ENCODE measurements at places on chromosomes 5 and 9.

DNA sequence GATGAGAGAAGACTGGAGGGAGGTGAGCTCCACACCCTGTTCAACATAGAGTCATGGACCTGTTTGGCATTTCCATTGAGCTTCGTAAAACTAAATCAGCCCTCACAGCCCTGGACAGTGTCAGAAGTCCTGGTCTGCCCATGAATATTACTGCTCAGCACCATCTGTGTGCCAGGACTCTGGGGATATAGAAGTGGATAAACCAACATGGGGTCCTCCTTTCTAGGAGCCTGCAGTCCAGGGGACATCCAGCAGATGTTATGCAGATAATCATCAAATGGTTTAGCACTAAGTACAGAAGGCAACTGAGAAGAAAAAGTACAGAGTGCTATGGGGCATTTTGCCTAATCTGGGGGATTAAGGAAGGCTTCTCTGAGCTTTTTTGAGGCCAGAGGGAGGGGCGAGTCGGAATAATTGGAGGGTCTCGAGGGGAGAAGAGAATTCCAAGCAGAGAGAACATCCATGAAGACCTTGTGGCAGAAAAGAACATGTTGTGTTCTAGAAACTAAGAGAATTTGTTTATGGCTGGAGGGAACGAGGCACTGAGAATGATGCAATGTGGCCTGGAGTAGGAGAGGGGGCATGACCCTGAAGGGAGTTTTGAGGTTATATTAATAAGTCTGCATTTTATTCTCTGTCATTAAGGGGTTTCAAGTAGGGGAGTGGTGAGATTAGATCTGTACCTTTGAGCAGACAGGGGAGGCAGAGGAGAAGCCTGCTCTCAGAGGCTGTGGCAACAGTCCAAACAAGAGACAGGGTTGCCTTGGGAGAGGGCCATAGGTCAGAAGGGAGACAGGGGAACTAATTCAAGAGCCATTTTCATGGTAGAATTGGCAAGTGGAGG lies 63.5 kb upstream of the SLC2A8 start:
- DNase-seq: no peak

DNA sequence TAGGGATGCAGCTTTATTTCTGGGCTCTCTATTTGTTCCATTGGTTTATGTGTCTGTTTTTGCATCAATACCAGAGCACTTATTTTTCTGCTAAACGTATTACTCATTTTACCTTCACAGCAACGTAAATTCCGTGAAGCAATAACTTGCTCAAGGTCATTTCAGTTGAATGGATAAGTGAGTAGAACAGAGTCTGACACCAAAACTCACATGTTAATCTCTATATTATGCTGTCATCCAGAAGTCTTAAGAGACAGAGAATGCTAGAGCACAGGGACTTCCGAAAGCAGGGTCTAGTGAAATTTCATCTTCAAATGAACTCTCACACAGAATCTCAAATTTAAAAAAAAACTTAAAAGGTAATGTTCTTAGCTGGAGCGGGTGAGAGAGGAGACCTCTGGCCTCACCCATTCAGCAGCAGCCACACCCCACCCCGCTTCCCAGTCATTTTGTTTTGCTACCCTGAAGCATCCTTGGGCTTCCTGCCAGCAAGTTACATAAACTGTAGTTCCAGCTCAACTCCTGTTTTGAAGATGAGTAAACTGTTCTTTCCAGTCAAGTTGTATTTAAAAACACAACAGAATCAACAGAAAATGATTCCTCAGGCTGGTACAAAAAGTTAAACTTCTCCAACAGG lies 69.3 kb downstream of the TRIM36 start:
- no peak for DNase-seq

DNA sequence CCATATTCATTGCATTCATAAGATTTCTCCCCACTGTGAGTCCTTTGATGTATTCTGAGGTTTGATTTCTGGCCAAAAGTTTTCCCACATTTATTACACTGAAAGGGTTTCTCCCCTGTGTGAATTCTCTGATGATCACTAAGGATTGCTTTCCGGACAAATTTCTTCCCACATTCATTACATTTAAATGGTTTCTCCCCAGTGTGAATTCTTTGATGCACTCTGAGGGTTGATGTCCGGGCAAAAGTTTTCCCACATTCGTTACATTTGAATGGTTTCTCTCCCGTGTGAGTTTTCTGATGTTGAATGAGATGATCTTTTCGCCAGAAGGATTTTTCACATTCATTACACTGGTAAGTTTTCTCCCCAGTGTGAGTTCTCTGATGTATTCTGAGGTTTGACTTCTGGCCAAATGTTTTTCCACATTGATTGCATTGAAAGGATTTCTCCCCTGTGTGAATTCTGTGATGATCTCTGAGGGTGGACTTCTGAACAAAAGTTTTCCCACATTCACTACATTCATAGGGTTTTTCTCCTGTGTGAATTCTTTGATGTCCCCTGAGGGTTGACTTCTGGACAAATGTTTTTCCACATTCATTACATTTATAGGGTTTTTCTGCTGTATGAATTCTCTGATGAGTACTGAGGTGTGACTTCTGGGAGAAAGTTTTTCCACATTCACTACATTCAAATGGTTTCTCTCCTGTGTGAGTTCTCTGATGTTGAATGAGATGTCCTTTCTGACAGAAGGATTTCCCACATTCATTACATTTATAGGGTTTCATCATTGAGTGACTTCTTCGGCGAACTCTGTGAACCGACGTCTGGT lies 18.8 kb downstream of the ZNF510 start:
- DNase-seq: no peak

GRCh38 chr9:111458139-111459009 lies 25.8 kb downstream of the ECPAS start:
- no peak for DNase-seq

- no peak for DNase-seq
Observed at GRCh38 chr5:74070766-74071165, 444.8 kb downstream of the ARHGEF28 start.

GRCh38 chr5:35319333-35320002 lies 89.2 kb upstream of the PRLR start:
- peak; percentile 69 for DNase-seq

- DNase-seq: no peak
Observed at GRCh38 chr9:84002344-84002743, 21.7 kb downstream of the RMI1 start.

DNA sequence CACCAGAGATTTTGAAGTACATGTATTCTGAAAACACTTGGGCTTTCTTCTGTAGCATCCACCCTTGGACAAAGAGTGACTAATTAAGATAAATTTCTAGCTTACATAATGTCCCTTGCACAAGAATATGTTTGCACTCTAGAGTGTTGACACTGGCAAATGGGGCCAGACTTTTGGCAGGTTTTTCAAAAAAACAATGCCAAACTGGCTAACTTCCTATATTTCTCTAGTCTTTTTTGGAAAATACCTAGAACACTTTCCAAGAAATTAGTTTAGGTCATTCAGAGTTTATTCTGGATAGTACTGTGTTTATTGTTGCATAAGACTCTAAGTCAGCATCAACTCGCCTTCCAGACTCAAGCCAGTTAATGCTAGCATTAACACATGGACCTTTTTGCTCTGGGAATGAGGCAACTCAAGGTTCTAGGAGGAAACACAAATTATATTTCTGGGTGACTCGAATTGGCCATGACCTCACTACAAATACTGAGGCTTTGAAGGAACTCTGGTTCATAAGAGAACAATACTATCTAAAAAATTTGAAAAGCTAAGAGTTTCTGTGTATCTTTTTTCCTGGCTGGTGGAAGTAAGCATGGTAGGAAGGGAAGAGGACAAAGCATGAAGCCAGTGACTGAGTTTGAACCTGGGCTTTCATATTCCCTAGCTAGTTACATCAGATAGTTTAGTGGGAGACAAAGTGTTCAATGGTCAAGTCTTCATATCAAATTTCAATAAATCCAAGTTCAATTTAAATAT lies 101.6 kb downstream of the NREP start:
- DNase-seq: peak; percentile 54

DNA sequence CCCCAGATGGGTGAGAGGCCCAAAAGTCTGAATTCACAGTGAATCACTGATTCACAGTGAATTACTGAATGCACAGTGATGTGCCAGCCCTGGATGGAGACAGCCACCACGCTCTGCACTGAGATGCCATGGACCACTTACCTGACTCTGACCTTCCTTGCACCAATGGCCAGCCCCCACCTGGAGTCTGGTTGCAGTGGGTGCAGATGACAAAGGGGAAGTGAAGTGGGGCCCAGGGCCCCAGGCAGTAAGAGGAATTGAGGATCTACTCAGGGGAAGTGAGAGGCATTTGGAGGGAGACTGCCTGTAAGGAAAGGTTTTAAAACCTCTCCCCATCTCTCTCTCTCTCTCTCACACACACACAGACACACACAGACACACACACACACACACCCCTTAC lies 412.1 kb downstream of the CYLC2 start:
- no peak for DNase-seq

- DNase-seq: no peak
Observed at GRCh38 chr9:69885931-69886330, 65.3 kb downstream of the CFAP95 start.

GRCh38 chr5:13553896-13554295 lies 390.6 kb downstream of the DNAH5 start:
- DNase-seq: no peak

- no peak for DNase-seq
Observed at GRCh38 chr9:68546596-68547390, 6.1 kb upstream of the TMEM252 start.
